B cell (primary cell): ENCODE measurements at places on chromosomes 4 and X. TPM values are rescaled to one million over a fixed set of nuclear protein-coding genes. Genes with fewer than 3 reads are reported as not detected.

The CXorf51B gene
- total RNA-seq = not detected in 2 replicates

The BCLAF3 gene
- total RNA-seq = 21.1 and 21.5 TPM in 2 replicates

The ADH4 gene
- not detected in 2 replicates for total RNA-seq

The ZNF630 gene
- not detected in 2 replicates for total RNA-seq

The ART3 gene
- total RNA-seq = not detected in 2 replicates

DNA sequence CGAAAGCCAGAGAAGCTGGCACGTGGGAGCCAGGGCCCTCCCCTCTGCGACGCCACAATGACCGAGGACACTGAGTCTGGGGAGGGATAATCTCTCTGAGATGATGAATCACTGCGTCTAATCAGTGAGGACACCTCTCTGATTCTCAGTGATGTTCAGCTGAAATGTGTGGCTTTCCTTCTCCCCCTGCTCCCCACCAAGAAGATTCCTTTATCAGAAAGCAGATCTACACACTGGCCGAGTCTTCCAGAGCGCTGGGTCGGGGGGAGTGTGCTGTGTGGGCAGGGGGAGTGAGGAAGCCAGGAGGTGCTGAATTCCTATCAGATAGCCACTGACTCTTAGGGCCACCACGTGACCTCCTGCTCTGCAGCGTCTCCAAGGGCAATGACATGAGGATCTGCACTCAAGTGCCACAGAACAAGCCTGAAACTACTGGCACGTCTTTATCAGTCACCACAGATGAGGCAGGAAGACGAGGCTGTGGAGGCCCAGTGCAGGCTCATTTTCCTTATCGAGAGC, 89.2 kb downstream of the GATB start:
- DNase-seq = no peak
- no peaks in the 10 kb centered on the region for H3K27me3 ChIP-seq
- H3K36me3 ChIP-seq = no peaks in the 10 kb centered on the region
- no peak overlapping the region for H3K27ac ChIP-seq
- no peak overlapping the region for H3K4me3 ChIP-seq

DNA sequence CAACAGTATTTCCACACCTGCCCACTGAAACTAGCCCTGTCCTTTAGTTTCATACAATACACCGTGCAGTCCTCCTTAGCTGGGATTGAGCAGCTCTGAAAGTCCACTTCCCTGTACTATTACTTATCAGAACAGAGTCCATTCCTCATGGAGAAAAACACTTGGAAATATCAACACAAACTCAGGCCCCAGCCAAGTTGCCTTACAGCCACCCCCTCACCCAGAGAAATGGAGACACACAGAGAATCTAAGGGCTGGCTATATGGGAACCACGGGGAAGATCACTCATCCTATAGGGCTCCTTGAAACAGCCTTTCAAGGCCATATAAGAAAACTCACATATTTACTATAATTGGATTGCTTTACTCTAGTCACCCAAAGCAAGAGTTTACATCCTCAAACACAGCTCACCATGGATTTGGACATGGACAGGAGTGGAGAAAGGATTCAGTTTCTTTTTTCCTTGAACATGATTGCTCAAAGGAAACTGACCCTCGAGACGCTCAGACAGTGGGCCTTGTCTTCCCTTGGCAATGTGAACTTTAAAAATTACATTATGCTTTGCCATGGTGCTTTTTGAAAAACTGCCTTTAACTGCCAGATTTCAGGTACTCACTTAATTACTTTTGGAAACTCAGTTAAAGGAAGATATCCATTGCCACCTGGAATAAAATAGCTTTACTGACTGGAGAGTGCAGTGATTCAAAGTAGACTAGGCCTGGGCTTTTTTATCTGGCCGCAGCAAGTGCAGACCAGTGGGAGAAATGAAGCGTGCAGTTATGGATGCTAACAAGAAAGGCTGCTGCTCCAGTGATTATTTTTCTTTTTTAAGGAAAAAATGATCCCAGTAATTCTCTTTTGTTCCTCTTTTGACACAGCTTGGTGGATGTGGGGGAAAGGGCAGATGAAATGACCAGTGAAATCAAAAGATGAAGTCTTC, 1.6 kb downstream of the SCARB2 start:
- DNase-seq = no peak
- no peaks in the 10 kb centered on the region for H3K27me3 ChIP-seq
- peaks cover 51% of the 10 kb centered on the region for H3K4me1 ChIP-seq
- H3K27ac ChIP-seq = peak overlapping the region; percentile 80
- H3K36me3 ChIP-seq = no peaks in the 10 kb centered on the region

DNA sequence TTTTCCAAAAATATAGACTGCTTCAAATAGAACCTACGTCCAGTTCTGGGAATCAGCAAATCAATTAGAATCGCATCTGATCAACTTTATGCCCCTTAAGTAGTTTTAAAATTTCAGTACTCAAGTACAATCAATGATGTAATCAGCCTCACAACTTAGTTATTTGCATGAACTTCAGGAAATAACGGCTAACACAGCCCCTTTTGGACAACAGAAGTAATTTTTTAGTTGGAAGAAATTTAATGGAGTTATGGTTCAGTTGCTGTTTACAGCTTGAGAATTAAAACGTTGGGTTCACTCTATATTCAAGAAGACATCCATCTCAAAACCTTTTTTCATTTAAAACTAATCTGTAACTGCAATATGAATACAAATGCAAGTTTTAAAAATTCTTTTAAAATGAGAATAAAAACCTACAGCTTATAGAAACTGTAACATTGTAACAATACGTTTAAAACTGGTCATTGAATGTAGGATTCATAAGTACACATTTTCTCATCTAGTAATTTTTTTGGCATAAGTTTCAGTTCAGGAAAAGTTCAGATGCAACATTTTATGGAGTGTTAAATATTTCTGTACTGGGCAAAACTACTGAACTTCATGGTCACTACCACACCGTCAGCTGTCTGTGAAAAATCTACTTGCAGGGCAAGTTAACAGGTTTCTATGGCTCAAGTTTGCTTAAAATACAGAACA, 956 bp downstream of the TAPT1 start:
- peak; percentile 54 for DNase-seq
- no peaks in the 10 kb centered on the region for H3K27me3 ChIP-seq
- H3K36me3 ChIP-seq = peaks cover 8% of the 10 kb centered on the region
- H3K27ac ChIP-seq = peak overlapping the region; percentile 57
- H3K4me1 ChIP-seq = peaks cover 46% of the 10 kb centered on the region

GRCh38 chrX:103073467-103073866, 9.5 kb upstream of the BEX1 start:
- no peak for DNase-seq
- H3K4me3 ChIP-seq = no peak overlapping the region
- no peaks in the 10 kb centered on the region for H3K4me1 ChIP-seq
- no peaks in the 10 kb centered on the region for H3K27me3 ChIP-seq
- no peak overlapping the region for H3K27ac ChIP-seq

DNA sequence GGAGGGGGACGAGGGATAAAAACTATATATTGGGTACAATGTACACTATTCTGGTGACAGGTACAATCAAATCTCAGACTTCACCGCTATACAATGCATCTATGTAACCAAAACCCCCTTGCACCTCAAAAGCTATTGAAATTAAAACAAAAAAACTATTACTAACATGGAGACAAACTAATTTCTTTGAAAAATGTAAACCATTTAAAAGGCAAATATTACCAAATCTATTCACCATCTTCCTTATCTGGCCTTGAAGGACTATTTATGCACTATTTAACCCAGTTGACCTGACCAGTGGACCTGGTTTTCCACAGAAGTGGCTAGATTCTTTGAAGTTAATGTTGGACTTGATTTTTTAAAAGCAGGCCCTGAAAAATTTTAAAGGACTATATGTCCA, 212.3 kb upstream of the RPS6KA3 start:
- H3K4me1 ChIP-seq = no peaks in the 10 kb centered on the region
- H3K36me3 ChIP-seq = no peaks in the 10 kb centered on the region
- H3K27ac ChIP-seq = no peak overlapping the region
- no peaks in the 10 kb centered on the region for H3K27me3 ChIP-seq

DNA sequence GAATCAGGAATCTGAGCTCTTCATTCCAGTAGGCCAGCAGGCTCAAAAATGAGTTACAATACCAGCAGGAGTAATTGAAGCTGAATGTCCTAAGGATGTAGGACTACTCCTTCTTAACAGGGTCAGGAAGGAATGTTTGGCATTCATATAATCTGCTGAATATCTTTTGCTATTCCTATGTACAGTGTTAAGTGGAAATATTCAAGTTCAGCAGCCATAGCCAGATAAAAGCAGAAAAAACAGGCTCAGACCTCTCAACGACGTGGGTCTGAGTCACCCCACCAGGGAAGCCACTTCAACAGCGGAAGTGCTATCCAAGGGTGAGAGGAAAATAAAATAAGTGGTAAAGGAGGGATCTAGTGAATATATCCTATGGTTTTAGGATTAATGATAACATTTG, 577.0 kb downstream of the SPOCK3 start:
- H3K27ac ChIP-seq = no peak overlapping the region
- H3K27me3 ChIP-seq = no peaks in the 10 kb centered on the region
- H3K4me3 ChIP-seq = no peak overlapping the region
- DNase-seq = no peak
- H3K4me1 ChIP-seq = no peaks in the 10 kb centered on the region

DNA sequence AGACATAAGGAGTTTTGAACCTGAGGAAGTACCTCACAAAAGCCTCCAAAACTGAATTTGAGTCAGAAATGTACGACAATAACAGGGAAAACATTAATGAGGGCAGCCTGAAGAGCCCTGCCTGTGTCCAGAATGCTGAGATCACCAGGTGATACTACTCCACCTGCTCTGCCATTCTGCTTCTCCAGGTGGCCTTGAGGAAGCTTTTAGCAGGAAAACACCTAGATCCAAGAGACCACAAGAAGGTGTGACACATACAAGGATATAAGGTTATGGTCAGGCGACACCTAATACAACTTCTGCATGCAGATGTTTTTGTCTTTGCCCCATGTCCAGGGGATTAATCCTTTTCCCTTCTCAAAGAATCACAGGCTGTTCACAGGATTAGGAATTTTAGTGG, 15.3 kb downstream of the SOWAHB start:
- no peaks in the 10 kb centered on the region for H3K36me3 ChIP-seq
- H3K4me3 ChIP-seq = no peak overlapping the region
- H3K27ac ChIP-seq = no peak overlapping the region

DNA sequence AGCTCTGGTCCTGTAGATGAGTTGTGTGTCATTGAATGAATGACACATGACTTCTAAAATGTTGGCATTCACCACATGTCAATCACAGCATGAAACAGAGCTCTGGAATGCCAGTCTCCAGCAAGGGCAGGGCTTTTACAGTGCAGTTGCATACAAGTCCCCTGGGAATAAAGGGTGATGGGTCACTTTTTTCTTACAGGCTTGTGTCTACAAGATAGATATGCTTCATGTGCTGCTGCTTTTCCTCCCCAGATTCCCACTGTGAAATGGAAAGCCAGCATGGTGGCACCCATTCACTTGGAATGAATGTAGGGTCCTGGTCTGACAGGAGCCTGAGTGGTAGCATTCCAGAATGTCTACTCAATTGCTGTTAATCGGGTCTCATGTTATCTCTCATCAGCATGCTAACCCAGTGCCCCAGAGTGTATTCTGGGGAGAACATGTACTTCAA, 159.1 kb upstream of the KIT start:
- H3K27ac ChIP-seq = no peak overlapping the region
- no peaks in the 10 kb centered on the region for H3K4me1 ChIP-seq
- H3K36me3 ChIP-seq = no peaks in the 10 kb centered on the region
- no peak overlapping the region for H3K4me3 ChIP-seq
- peaks cover 3% of the 10 kb centered on the region for H3K27me3 ChIP-seq

DNA sequence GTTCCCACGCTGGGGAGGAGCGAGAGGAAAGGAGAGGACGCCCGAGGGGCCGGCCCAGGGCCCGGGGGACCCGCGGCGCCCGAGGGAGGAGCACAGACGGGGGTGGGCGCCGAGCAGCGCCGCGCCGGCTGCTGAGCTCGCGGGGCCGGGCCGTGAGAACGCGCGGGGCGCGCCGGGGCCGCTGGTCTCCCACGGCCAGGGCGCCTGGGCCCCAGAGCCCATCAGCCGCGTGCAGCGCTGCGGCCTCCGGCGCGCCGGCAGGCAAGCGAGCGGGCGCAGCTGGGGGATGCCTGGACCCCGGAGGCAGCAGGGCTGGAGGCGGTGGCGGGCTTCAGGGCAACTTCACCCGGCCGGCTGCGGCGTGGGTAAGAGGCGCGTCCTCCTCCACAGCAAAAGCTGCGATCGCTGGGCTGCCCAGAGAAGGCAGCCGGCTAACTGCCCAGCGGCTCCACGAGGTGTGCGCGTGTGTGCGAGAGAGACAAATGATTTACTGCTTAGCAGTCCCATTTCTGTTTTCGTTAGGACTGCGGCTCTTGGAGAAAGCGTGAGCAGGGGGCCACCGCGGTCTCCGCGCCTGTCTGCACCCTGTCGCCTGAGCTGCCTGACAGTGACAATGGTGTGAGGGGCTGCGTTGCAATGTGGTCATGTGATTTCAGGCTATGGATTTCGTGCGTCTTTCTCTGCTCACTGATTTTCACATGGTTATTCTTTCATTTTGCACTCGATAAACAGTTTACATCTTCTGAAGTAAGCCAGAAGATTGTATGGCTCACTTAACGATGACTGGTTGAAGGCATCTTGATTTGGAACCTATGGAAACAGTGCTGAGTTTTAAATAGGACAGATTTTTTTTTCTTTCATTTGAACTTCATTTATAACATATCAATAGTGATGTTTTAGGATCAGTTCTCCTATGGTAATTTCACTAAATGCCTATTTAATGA, 1.2 kb downstream of the GUCY1A1 start:
- peak overlapping the region; percentile 54 for H3K4me3 ChIP-seq
- H3K27me3 ChIP-seq = no peaks in the 10 kb centered on the region

- H3K27ac ChIP-seq = no peak overlapping the region
- no peaks in the 10 kb centered on the region for H3K27me3 ChIP-seq
- peaks cover 7% of the 10 kb centered on the region for H3K4me1 ChIP-seq
- H3K4me3 ChIP-seq = no peak overlapping the region
- H3K36me3 ChIP-seq = no peaks in the 10 kb centered on the region
These were observed 20.4 kb downstream of the USP46 start for GRCh38 chr4:52638717-52639116.

DNA sequence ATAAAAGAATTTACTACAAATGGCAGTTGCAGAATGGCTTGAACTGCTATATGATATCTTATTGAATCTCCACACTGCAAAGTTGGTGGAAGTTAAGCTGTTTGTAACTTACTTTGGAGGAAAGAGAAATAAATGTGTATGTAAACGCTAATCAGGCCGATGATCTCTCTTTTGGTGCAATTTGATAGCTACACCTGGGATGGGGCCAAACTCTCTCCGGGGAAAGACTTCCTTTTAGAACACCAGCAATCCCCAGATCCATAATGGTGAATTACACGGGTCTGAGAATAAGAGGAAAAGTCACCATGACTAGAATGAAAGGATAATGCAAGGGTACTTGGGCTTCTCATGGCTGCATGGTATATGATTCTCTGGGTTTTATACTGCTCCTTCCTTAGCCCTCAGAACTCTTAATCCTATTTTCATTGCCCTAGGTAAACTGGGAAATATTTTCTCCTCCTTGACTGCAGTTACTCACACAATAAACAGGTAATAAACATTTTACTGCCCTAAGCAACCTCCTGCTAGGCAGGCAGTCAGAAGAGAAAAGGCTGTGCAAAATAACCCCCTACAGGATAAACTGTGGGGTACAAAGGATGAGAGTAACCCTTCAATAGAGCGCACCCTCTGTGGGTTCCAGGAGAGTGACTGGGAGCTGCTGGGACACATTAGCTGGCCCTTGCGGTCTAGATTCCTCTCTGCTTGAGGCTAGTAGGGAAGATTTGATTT, 109.3 kb downstream of the MGST2 start:
- no peak overlapping the region for H3K4me3 ChIP-seq
- H3K36me3 ChIP-seq = no peaks in the 10 kb centered on the region
- H3K27me3 ChIP-seq = no peaks in the 10 kb centered on the region
- H3K4me1 ChIP-seq = no peaks in the 10 kb centered on the region
- no peak overlapping the region for H3K27ac ChIP-seq

- no peaks in the 10 kb centered on the region for H3K36me3 ChIP-seq
- no peak for DNase-seq
- no peak overlapping the region for H3K27ac ChIP-seq
- no peak overlapping the region for H3K4me3 ChIP-seq
- H3K27me3 ChIP-seq = no peaks in the 10 kb centered on the region
- H3K4me1 ChIP-seq = no peaks in the 10 kb centered on the region
These were observed 120.1 kb downstream of the RAP1GDS1 start for GRCh38 chr4:98381306-98381705.
